ENCODE measurements at places on chromosomes 12 and 14.

GRCh38 chr12:90390947-90391346 is 564.0 kb downstream of the CCER1 start:
- no peak for DNase-seq

GRCh38 chr14:70188322-70188658 is 461 bp downstream of the SLC8A3 start:
- no peak for DNase-seq

DNA sequence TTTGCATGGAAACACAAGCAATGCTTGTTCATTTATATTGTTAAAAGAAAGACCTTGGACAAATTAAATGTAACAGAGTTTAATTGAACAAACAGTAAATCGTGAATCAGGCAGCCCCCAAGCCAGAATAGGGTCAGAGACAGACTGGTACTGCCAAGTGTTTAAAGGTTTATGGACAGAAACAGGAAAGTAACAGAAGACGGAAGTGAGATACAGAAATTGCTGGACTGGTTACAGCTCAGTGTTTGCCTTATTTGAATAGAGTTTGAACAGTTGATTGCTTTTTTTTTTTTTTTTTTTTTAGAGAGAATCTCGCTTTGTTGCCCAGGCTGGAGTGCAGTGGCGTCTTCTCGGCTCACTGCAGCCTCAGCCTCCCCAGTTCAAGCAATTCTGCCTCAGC is 50.3 kb downstream of the DAO start:
- no peak for DNase-seq

DNA sequence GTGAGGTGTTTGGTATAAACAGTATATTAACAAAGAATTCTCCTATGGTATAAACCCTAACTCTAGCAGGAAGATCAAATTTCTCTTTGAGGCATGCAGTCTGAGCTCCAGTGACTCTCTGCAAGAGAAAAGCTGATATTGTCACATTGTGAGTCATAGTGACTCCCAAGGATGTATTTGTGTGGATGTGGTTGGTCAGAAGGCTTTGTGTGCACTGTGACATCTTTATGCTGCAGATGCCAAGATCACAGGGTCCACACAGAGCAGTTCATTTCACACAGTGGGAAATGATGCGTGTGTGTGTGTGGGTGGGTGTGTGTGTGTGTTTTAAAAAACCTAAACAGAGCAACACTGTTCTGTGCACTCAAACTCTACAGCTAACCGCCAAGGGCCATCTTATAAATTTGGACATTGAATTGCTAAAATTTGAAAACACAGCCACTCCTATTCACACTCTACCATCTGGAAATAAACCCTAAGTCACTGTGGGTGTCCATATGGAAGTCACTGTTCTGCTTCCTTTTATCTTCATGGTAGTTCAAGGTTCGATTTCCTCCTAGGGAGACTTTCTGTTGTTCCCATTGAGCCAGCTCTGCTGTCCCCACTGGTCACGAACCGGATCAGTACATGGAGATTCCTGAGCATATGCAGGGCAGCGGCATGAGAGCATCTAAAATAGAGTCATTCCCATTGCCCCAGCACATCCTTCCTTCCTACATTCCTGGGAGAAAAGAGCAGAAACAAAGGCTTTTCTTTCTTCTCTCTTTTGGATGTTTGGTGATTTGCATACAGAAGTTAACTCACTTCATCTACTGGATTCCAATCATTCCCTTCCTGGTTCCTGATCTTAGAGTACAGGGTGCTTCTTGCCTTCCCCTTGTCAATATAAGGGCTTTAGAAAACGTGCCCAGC is 727.6 kb downstream of the DIO2 start:
- no peak for DNase-seq

GRCh38 chr12:81520064-81520945 is 238.8 kb downstream of the PPFIA2 start:
- no peak for DNase-seq

DNA sequence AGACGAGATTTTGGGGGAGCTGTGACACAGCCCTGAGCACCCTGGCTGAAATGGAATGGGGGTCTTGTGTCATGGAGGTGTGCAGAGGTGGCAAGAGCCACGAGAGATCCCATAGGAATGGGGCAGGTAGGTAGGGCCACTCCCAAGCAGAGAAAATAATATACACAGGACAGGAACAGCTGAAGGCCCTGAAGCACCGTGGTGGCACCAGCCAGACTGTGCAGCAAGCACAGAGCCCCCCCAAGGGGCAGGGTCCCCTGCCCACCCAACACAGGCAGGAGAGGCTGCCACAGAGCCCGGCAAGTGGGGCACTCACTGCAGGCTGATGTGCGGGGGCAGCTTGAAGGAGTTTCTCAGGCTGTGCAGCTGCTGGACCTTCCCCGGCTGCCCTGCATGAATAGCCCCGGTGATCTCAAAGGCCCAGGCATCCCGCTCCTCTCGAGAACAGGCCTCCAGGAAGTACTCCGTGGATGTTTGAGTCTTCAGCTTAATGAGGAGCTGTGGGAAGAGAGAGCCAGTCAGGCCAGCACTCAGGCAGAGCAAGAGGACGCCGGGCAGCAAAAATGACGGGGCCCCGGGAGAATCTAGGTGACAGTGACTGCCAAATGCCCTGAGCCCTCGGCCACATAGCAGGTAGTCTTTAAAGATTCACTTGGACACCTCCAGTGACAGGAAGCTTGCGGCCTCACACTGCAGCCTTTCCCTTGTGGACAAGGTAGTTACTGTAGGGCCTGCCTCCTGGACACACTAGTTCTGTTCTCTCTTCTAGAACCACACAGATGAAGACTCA is 16.7 kb downstream of the PLEK2 start:
- DNase-seq, result no peak
